Amygdala (tissue), 56 donors: ENCODE measurements at places on chromosomes 6 and 20.

- DNase-seq, result no peak
Observed at GRCh38 chr6:88908598-88909548, 54.5 kb downstream of the RNGTT start.

GRCh38 chr6:157721426-157721825 is 101.6 kb upstream of the SNX9 start:
- DNase-seq, result no peak

DNA sequence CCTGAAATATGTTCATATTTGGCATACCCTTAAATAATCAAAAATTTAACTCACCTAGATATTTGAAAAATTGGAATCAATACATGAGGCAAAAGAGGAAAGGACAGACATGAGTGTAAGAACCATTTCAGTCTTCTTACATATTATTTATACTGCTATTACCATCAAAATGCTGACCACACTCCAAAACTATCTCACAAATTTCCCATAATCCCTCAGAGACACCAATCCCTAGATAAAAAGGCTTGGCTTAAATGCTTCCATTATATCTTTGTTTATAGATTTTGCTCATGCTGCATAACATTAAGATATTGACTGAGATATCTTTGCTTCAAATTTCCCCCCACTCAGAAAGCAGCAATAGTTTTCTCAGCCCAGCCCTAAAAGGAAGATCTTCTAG is 11.7 kb upstream of the NT5DC1 start:
- DNase-seq, result no peak

- no peak for DNase-seq
Observed at GRCh38 chr6:129402244-129402643, 307.7 kb downstream of the ARHGAP18 start.

- DNase-seq, result no peak
Observed at GRCh38 chr6:118844915-118845314, 49.0 kb upstream of the ASF1A start.

- no peak for DNase-seq
Observed at GRCh38 chr6:45044510-45045252, 283.4 kb upstream of the RUNX2 start.

DNA sequence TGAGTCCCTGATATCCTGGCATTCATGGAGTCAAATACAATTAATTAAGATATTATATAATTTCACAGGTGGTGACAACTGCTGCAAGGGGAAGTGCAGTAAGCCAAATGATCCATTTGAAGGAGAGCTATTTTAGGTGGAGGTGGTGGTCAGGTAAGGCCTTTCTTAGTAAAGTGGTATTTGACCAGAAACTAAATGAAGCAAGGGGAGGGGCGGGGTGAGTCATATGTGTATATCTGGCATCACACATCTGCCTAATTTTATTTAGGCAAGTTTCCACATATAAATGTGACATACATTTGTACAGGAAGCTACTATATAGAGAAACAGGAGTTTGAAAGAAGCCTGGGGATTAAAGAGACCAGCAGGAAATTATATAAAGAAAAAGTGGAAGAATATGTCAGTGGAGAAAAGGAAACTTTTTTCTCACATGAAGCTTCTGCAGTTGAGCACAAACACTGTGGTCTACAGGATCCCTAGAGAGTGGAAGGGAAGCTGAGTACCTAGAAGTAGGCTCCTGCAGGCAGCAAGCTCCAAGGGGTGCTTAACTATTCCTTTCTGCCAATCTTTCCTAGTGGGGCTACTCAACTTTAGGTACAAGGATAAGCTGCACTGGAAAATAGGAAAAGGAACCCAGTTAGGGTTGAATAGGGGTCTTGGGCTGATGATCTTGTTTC is 99.6 kb downstream of the OGFRL1 start:
- DNase-seq, result no peak

- no peak for DNase-seq
Observed at GRCh38 chr6:163371129-163371528, 43.4 kb upstream of the QKI start.

DNA sequence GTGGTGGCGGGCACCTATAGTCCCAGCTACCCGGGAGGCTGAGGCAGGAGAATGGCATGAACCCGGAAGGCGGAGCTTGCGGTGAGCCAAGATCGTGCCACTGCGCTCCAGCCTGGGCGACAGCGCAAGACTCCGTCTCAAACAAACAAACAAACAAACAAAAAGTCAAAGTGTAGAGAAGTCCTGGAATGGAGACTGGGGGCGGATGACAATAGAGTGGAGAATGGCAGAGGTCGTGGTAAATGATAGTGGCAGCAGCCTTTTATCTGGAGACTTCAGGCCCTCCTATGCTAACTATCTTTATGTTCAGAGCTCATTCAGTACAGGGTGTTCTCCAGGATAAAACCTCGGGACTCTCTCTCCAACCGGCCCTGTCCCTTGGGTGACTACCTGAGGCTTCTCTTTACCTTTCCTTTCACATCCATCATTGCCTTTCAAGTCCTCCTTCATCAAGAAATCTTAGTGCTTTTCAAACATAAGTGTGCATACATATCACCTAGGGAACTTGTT is 1.4 kb upstream of the FKBPL start:
- no peak for DNase-seq

DNA sequence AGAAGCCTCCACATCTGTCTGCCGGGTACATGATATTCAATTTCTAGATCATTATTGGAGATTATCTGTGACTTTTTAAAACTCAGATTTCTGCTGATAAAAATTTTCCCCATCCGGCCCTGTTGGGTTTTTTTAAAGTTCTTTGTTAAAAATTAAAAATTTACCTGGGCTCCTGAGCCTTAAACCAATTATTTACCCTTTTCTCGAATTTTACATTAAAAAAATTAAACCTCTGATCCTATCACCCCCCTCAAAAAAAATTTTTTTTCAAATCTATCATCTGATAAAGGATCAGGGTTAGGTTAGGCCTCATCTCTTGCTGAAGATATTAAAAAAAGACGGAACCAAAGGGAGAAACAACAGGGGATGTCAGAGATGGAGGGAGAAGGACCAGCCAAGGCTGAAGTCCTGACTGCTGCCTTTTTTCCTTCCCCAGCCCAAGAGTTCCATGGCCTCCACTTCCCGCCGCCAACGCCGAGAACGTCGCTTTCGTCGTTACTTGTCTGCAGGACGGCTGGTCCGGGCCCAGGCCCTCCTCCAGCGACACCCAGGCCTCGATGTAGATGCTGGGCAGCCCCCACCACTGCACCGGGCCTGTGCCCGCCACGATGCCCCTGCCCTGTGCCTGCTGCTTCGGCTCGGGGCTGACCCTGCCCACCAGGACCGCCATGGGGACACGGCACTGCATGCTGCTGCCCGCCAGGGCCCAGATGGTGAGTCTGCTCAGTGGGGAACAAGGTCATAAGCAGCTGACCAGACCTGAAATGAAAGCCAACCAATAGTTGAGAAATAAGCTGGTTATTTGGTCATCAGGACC is 527 bp downstream of the NFKBIL1 start:
- DNase-seq, result no peak

GRCh38 chr20:36154700-36155628 is at the start of gene EPB41L1:
EPB41L1 (plus strand) TSS chr20:36154740; CDS start chr20:36173778, 19,038 bp downstream.
- DNase-seq, result peak; percentile 61

DNA sequence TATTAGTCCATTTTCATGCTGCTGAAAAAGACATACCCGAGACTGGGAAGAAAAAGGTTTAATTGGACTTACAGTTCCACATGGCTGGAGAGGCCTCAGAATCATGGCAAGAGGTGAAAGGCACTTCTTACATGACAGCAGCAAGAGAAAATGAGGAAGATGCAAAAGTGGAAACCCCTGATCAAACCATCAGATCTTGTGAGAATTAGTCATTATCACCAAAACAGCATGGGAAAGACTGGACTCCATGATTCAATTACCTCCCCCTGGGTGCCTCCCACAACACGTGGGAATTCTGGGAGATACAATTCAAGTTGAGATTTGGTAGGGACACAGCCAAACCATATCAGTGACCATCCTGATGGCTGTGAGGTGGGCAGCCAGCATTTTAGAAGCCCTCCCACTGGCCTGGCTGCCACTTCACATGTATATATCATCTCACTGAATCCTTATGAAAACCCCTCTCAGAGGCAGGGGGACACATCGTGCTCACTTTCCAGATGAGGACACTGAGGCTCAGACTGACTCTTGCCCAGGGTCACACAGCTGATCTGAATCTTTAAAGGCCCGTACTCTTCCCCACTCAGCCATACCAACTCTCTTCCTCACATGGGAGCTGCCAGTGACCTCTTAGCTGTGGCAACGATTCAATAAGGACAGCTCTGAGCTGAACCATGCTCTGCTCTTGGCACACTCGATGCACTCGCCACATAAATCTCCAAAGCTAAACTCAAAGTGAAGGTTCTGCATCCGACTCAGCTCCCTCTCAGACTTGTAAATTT is 25.7 kb downstream of the BMP7 start:
- DNase-seq, result no peak

DNA sequence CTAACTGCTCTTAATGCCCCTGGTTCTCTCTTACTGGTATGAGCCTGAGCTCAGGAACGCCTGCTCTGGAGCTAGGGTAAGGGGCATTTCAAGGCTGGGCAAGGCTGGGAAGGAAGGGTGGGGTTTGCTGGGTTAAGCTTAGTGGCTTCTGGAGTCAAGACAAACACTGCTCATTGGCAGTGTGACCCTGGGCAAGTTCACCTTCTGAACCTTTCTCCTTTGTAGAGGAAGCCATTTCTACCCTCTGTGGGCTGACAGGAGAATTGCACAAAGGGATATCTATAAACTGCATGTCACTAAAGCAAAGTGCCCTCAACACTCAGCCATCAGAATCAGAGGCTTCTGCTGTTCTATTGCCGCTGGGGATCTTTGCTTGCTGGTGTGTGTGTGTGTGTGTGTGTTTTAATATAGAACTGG is 20.3 kb upstream of the LRRN4 start:
- no peak for DNase-seq

- no peak for DNase-seq
Observed at GRCh38 chr6:30891816-30892538, 7.7 kb downstream of the DDR1 start.

GRCh38 chr6:154370545-154370944 is 13.9 kb upstream of the IPCEF1 start:
- DNase-seq, result peak; percentile 34

DNA sequence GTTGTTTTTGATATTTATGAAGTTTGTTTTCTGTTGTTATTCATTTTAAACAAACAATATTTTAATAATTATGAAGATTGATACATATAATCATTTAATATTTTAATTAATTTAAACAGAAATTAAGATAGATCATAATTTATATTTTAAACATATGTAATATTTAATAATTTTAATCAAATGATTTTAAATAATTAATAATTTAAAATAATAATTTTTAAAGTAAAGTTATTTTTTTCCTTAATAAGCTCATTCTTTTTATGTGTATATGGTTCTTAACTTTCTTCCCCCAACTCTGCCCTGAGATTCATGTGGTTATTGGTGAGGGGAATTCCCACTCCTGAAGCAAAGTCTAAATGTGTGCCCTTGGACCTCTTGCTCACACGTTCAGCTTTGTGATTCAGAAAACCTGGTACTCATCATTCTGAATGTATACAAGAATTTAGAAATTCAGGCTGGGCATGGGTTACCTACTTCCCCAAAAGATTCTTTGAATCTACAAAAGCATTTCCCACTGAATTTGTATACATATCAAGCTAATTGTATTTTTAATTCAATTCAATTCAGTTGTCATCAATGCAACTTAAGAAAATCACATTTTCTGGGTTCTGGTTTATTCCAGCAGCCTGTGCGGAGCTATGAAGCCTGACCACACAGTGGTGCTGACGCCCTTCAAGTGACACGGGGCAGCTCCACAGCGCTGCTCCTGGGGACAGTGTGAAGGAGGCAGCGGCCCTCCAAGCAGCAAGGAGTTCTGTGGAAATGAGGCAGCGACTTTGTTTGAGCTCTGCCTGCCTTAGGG is 168.9 kb upstream of the UST start:
- peak; percentile 15 for DNase-seq

DNA sequence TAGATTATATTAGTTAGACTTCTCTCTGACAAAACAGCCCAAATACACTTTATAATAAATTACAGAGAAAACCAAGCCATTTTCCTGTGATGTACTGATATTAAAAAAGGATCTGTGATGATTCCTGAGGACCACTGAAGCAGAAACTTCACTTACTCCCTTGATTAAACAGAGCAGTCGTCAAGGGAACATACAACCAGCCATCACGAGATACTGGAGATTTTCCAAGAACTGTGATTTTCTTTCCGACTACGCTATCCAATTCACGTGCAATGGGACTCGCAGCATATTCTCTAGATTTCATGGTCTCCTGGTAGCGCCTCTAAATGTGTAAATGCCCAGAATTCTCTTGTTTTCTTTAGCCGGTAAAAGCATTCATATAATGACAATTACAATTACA is 377.4 kb downstream of the PHF3 start:
- no peak for DNase-seq

DNA sequence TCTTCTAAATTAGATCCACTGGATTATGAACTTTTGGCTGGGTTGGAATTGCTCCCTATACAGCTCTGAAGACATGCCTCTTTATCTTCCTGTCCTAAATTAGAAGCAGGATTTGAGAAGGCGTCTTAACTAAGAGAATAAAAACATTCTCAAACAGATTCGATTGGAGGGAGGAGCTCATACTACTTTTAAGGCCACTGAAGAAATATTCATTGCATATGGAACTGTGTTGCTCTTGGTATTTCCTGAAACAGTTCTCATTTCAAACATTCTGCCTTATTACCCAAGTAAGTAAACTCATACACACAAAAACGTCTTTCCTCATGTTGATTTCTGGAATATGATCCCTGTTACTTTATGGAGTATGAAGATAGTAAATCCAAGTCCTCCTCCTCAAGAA is 519.7 kb upstream of the CDH4 start:
- no peak for DNase-seq

GRCh38 chr20:37348792-37349516 is 3.0 kb downstream of the SRC start:
- DNase-seq, result no peak

GRCh38 chr6:169654598-169655391 is 47.0 kb downstream of the WDR27 start:
- peak; percentile 18 for DNase-seq

- DNase-seq, result no peak
Observed at GRCh38 chr6:72650081-72650745, 28.3 kb downstream of the KCNQ5 start.

DNA sequence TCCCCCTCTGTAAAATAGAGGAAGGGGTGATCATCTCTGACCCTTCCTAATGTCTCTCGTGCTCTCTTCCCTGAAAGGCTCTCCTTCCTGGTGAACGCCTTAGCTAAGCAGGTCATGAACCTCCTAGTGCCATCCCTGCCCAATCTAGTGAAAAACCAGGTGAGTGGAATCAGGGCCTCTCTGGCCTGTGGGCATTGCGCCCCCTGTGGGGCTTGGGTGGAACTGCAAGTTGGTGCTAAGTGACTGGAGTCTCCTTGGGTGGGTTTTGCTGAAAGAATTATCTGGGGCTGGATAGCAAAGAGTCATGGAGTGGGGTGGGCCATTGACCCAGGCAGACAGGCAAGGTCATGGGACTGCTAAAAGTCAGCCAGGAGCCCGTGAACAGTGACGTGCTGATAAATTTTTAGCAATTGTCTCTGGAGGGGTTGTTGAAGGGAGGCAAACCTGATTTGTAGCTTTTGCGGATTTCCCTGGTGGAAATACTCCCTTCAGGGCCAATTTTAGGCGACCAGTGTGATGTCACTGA is 8.9 kb downstream of the BPIFB1 start:
- no peak for DNase-seq
